ENCODE measurements at places on chromosomes 11 and 22. TPM values are rescaled to one million over a fixed set of nuclear protein-coding genes. Genes with fewer than 3 reads are reported as not detected.

The C11orf52 gene
- polyA plus RNA-seq = 3.2 TPM

The FREY1 gene
- 0.59 TPM for polyA plus RNA-seq

The LRRN4CL gene
- 2.8 TPM for polyA plus RNA-seq

The ART1 gene
- polyA plus RNA-seq = not detected

The ARHGAP20 gene
- polyA plus RNA-seq = 0.15 TPM

The CEND1 gene
- 0.75 TPM for polyA plus RNA-seq

The CSNK2A3 gene
- polyA plus RNA-seq = 0.59 TPM

The MS4A6A gene
- 25.6 TPM for polyA plus RNA-seq

The MIAT gene
- 0.44 TPM for polyA plus RNA-seq

The PLAAT2 gene
- not detected for polyA plus RNA-seq

The SERPING1 gene
- polyA plus RNA-seq = 184 TPM

The ARFGAP3 gene
- polyA plus RNA-seq = 24.4 TPM

The TSGA10IP gene
- 0.01 TPM for polyA plus RNA-seq

The FAM83F gene
- polyA plus RNA-seq = 1.1 TPM

The OR52E8 gene
- not detected for polyA plus RNA-seq

The SLC17A6 gene
- not detected for polyA plus RNA-seq

The FAR1 gene
- polyA plus RNA-seq = 23.0 TPM

The SCYL1 gene
- 130 TPM for polyA plus RNA-seq

The BBS1 gene
- polyA plus RNA-seq = 9.6 TPM

The KCNJ5 gene
- polyA plus RNA-seq = 1.2 TPM

The KRTAP5-9 gene
- not detected for polyA plus RNA-seq

The OR56A5 gene
- not detected for polyA plus RNA-seq

The CHADL gene
- polyA plus RNA-seq = 46.6 TPM

The STK33 gene
- 6.9 TPM for polyA plus RNA-seq

The TMEM126A gene
- 153 TPM for polyA plus RNA-seq

The FGF4 gene
- polyA plus RNA-seq = not detected

The TMEM86A gene
- polyA plus RNA-seq = 3.3 TPM

The OPCML gene
- 0.07 TPM for polyA plus RNA-seq

The C11orf91 gene
- not detected for polyA plus RNA-seq

The TMEM25 gene
- 3.9 TPM for polyA plus RNA-seq

The KCNK4 gene
- not detected for polyA plus RNA-seq

The NAV2 gene
- 9.1 TPM for polyA plus RNA-seq

The MEI1 gene
- 1.3 TPM for polyA plus RNA-seq

The BMAL1 gene
- 14.7 TPM for polyA plus RNA-seq

The UPK3A gene
- 0.48 TPM for polyA plus RNA-seq

The OR5T2 gene
- not detected for polyA plus RNA-seq

The HBG2 gene
- polyA plus RNA-seq = not detected

The SYT8 gene
- polyA plus RNA-seq = not detected

The POU2AF1 gene
- 0.30 TPM for polyA plus RNA-seq

The SMC1B gene
- not detected for polyA plus RNA-seq

The ASRGL1 gene
- polyA plus RNA-seq = 6.5 TPM

The LDLRAD3 gene
- 1.3 TPM for polyA plus RNA-seq

The SCO2 gene
- polyA plus RNA-seq = 2.0 TPM

Measured in heart right ventricle (tissue), 16 donors.